Naive B cell (primary cell): ENCODE measurements at places on chromosomes 3 and 15.

DNA sequence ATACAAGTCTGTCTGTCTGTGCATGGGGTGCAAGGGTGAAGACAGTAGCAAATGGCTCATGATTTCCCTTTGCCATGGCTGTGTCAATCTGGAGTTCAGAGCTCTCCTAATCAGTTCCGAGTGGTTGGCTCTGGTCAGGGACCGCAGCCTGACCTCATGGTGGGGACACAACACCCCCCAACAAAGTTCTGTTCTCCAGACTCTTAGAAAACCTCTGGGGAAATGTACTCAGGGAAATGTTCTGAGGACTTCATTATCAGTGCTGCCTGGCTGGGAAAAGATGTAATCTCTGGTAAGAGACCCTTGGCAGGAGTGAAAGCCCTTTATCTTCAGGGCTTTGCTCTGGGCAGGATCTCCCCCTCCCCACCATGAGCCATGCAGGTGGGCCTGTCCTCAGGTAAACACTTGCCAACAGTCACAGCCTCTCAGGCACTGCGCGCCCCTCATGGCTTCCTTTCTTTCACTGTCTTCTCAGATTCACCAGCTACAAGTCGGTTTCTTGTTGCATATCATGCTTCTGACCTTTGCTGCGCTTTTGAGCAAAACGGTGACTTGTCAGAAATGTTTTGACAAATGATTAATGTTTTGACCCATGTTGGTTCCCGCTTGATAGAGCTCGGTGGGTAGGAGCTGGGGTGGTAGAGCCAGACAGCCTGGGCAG, 95.5 kb downstream of the ST6GAL1 start:
- DNase-seq = peak; percentile 28

- DNase-seq = no peak
These were observed 289.2 kb downstream of the ROBO2 start for GRCh38 chr3:77329116-77329515.

- no peak for DNase-seq
These were observed 64.8 kb downstream of the DUT start for GRCh38 chr15:48396020-48396419.

GRCh38 chr3:117128872-117129271, 419.3 kb downstream of the TUSC7 start:
- no peak for DNase-seq

DNA sequence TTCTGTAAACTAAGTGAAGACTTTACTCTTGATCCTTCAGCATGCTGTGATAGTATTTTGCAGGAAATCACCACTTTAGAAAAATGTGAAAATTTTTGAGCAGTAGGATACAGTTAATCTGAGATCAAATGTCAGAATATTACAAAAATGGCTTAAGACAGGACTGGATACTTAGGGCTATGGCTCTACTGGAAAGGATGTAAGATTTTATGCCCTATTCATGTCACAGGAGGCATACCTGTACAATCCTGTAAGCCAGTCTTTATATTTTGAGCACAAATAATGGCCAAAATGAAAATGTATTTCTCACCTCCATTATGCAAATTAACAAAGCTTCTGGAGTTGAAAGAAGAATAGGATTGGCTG, 8.6 kb upstream of the TGFBR2 start:
- DNase-seq = no peak

DNA sequence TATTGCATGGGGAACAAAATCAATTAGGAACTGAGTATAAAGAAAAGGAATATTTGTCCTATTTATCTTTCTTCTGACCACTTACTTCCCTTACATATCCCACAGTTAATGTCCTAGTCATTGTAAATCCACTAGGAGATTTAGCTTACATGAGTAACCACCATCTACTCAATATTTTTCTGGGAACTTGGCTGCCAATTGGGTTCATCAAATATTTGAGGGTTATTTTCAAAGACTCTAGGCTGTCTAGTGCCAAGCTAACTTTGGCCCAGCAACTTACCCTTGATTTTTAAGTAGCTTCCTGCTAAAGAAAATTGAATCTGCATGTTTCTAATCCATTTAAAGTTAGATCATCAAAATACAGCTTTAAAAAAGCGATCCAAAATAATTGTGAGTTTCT, 362.5 kb upstream of the EPHA3 start:
- DNase-seq = no peak

- no peak for DNase-seq
These were observed 168.6 kb downstream of the SOX2 start for GRCh38 chr3:181880331-181880730.

GRCh38 chr15:38128921-38129320, 123.7 kb upstream of the SPRED1 start:
- no peak for DNase-seq

DNA sequence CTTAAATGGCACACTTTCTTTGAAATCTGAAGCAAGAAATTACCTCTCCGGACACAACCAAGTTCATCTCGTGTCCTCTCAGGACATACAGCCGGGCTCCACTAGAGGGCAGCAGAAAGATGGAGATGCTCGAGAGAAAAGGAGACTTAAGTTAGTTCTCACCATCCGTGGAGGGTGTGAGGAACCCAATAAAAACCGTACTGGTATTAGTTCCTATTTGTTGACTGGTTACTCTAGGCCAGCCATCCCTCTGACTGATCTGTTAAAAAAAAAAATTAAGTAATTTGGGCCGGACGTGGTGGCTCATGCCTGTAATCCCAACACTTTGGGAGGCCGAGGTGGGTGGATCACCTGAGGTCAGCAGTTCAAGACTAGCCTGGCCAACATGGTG, 7.9 kb upstream of the CYP11A1 start:
- DNase-seq = peak; percentile 81

GRCh38 chr3:56761887-56762651, 39.7 kb downstream of the ARHGEF3 start:
- DNase-seq = no peak

- no peak for DNase-seq
These were observed 40.8 kb downstream of the KLHL25 start for GRCh38 chr15:85753791-85754452.

DNA sequence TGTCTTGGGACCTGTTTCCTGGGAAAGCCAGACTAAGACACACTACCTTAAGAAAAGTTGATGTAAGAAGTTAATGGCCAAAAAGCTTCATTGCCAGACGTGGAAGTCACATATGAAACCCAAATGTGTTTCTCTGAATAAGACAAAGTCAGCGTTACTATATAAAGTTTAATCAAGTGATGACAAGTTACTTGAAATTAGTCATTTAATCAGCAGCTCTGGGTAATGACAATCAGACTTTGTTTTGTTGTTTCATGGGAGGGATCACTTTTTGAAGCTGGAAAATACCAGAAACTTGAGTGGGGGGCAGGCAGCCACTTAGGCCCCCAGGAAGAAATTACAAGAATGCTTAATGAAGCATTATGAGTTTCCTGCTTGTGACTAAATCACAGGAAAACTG, 218.6 kb downstream of the PTPRG start:
- DNase-seq = no peak

GRCh38 chr3:98735761-98736269, 27.3 kb upstream of the ST3GAL6 start:
- no peak for DNase-seq

DNA sequence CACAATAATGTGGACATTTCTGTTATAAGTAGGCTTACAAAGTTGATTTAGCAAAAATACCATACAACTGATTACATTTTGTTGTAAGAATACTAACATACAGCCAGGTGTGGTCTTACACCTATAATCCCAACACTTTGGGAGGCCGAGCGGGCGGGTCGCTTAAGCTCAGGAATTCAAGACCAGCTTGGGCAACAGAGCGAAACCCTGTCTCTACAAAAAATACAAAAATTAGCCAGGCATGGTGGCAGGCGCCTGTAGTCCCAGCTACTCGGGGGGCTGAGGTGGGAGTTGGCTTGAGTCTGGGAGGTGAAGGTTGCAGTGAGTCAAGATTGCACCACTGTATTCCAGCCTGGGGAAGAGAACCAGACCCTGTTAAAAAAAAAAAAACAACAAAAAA, 67.1 kb downstream of the DLG1 start:
- DNase-seq = no peak

GRCh38 chr3:14265246-14265962, 86.8 kb downstream of the LSM3 start:
- DNase-seq = no peak
